Effector memory CD8-positive, alpha-beta T cell (primary cell): ENCODE measurements at places on chromosomes 1 and 21.

DNA sequence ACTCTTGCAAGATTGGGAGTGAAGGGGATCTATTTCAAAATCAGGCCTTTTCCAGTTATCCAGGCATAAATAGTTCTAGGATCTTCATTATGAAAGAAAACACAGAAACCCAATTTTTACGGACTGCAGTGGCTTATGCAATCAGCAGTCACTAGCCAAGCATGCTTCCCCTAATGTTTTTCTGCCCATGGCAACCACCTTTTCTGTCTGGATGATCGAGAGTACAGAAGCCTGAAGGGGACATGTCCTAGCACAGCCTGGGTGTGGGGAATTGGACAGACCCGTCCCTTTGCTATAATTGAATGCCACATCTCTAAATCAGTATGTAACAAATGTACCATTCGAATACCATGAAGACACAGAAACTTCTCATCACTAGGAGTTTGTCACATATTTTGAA lies 29.8 kb upstream of the NCAM2 start:
- H3K4me1 ChIP-seq, result no peaks in the 10 kb centered on the region
- no peaks in the 10 kb centered on the region for H3K27me3 ChIP-seq
- H3K27ac ChIP-seq, result no peak overlapping the region
- no peak overlapping the region for H3K4me3 ChIP-seq

- no peak for DNase-seq
- H3K36me3 ChIP-seq, result no peaks in the 10 kb centered on the region
- H3K27ac ChIP-seq, result peak overlapping the region; percentile 86
- H3K4me1 ChIP-seq, result peaks cover 26% of the 10 kb centered on the region
- H3K27me3 ChIP-seq, result no peaks in the 10 kb centered on the region
Observed at GRCh38 chr1:206947255-206947654, 989 bp upstream of the PIGR start.

DNA sequence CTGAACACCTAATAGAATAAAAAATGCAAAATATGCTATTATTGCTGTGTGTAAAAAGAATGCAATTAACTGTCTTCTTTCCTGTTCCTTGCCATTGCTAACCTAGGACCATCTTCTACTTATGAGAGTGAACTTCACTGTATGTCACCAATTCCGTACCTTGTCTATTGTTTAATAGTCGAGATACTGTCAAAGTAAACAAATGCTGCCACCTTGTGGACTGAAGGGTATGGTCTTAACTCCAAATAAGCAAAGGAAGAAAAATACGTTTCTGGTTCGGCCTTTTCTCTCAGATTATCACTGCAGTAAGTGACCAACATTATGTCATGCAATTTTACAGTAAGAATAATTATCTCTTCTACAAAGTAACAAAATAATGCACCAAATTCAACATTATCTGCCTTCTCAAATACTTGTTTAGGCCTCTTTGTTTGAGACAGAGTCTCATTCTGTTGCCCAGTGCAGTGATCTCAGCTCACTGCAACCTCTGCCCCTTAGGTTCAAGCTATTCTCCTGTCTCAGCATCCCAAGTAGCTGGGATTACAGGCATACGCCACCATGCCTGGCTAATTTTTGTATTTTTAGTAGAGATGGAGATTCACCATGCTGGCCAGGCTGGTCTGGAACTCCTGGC lies 133.4 kb downstream of the COP1 start:
- peak; percentile 34 for DNase-seq
- no peak overlapping the region for H3K27ac ChIP-seq
- H3K4me1 ChIP-seq, result peaks cover 6% of the 10 kb centered on the region

DNA sequence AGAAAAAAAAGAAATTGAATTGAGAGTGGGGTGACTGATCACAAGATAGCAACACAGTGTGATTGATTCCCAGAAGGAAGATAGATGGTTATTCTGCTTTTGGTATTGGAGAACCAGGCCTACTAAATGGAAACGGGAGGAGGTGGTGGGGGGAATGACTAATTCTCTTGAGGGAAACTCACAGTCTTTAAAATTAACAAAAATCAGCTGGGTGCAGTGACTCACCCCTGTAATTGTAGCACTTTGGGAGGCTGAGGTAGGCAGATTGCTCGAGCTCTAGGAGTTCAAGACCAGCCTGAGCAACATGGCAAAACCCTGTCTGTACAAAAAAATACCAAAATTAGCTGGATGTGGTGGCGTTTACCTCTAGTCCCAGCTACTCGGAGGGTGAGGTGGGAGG lies 134.6 kb upstream of the PDE4B start:
- no peak overlapping the region for H3K27ac ChIP-seq
- no peak overlapping the region for H3K4me3 ChIP-seq
- H3K36me3 ChIP-seq, result no peaks in the 10 kb centered on the region
- no peak for DNase-seq

DNA sequence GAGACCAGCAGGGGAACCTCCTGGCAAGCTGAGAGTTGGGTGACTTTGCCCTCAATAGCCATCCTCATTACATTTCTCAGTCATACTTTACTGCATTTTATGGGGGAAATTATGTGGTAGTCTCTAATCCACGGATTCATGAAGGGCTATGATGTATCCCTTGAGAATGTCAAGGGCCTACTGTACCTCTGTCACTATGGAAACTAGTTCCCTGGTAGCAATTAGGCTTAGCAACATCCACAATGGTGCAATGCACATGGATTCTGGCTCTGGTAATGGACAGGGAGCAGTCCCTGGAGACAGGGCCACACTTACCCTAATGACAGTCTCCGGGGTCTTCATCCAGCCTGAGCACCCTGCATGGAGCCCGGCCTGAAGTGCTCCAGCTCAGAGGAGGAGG lies 26.5 kb downstream of the LRRN2 start:
- no peak overlapping the region for H3K4me3 ChIP-seq
- no peaks in the 10 kb centered on the region for H3K4me1 ChIP-seq
- DNase-seq, result no peak
- H3K27ac ChIP-seq, result no peak overlapping the region
- no peaks in the 10 kb centered on the region for H3K36me3 ChIP-seq
- H3K27me3 ChIP-seq, result peaks cover 34% of the 10 kb centered on the region

GRCh38 chr1:46749921-46750404 lies 31.0 kb upstream of the EFCAB14 start:
- no peaks in the 10 kb centered on the region for H3K36me3 ChIP-seq
- H3K27me3 ChIP-seq, result peaks cover 72% of the 10 kb centered on the region
- DNase-seq, result no peak

DNA sequence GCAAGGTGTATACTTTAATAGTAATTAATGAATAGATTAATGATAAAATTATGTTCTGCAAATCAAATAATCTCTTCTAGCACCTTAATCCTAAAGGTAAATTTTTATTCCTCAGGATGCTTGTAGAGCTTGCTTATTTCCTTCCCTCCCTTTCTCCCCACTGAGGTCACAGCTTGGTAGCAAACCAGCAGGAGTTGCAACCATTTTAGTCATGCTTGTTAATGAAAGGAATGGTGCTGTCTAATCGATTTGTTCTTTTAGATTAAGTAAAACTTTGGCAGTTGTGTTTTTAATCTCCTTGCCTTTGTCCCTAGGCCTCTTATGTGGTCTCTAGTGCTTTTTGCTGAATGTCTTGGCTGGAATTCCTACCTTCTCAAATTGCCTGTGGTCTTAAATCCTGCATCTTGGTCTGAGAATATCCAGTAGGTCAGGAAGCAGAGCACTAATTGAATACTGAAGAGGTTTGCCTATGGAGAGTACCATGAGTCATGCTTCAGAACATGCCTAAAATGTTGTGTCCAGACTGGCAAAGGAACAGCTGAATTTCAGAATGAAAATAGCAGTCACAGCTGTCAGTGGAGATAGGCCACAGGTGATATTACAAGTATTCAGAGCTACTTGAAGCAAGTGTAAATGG lies 36.3 kb upstream of the RWDD3 start:
- no peak overlapping the region for H3K27ac ChIP-seq
- no peak overlapping the region for H3K4me3 ChIP-seq
- peaks cover 26% of the 10 kb centered on the region for H3K27me3 ChIP-seq
- no peak for DNase-seq
- no peaks in the 10 kb centered on the region for H3K36me3 ChIP-seq

GRCh38 chr1:111789666-111790316 lies 34.1 kb downstream of the DDX20 start:
- no peak overlapping the region for H3K4me3 ChIP-seq
- DNase-seq, result no peak
- no peak overlapping the region for H3K27ac ChIP-seq
- no peaks in the 10 kb centered on the region for H3K4me1 ChIP-seq
- no peaks in the 10 kb centered on the region for H3K36me3 ChIP-seq

DNA sequence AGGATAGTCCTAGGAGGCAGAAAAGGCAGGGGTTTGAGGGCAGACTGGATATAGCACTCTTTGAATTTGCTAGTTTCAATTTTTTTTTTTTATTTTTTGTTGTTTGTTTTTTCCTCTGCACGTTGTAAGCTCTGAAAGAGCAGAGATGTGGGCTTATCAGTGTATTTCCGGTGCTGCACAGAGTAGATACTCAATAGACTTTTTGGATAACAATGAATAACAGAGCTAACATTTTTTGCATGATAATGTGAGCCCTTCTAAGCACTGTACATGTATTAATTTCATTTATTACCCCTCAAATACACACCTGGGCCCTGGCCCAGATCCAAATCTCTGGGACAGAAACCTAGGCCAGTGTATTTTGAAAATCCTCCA lies 17.1 kb upstream of the PARP1 start:
- no peak overlapping the region for H3K4me3 ChIP-seq
- H3K4me1 ChIP-seq, result peaks cover 23% of the 10 kb centered on the region
- peaks cover 3% of the 10 kb centered on the region for H3K36me3 ChIP-seq
- peaks cover 8% of the 10 kb centered on the region for H3K27me3 ChIP-seq
- no peak overlapping the region for H3K27ac ChIP-seq
- no peak for DNase-seq

DNA sequence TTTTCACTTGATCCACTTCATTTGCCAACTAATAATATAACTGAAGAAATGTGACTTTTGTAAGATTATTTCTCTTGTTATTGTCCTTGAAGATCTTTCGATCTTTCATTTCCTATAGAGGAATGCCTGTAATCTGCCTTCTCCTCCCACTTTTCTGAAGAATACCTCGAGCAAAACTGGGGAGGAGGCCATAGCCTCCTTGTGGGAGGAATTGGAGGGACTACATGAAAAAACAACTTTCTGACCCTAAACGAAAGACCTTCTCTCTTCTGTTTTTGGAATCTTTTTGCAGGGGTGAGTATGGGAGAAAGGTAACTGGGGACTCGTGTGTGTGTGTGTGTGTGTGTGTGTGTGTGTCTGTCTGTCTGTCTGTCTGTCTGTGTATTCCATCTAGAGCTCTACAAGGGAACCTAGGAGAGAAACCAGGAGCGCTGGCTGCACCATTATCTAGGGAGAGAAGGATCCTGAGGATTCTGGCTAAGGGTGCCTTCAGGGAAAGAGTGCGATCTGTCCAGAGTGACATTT lies 32.4 kb upstream of the MAB21L3 start:
- no peak for DNase-seq
- H3K4me1 ChIP-seq, result no peaks in the 10 kb centered on the region
- no peak overlapping the region for H3K27ac ChIP-seq
- peaks cover 9% of the 10 kb centered on the region for H3K27me3 ChIP-seq
- no peaks in the 10 kb centered on the region for H3K36me3 ChIP-seq

DNA sequence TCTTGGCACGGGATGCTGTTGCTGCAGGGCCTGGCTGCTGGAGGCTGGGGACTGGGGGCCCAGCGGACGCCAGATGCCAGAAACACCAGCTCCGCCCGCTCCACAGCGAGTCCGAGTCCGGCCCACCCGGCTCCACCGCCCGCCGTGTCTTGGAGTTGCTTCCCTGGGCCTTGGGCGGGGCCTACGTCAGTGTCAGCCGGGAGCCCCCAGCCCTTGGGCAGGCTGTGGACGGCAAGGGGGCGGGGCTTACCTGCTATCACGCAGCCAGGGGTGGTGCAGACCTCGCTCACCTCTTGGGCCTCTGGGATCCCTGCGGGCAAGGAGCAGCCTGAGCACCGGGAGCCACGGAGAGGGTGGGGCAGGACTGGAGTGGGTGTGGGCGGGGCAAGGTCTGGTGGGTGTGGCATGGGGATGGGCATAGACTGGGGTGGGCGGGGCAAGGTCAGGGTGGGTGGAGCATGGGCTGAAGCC lies 21.8 kb downstream of the MMEL1 start:
- H3K27me3 ChIP-seq, result peaks cover 8% of the 10 kb centered on the region
- no peaks in the 10 kb centered on the region for H3K4me1 ChIP-seq
- no peaks in the 10 kb centered on the region for H3K36me3 ChIP-seq
- DNase-seq, result no peak
- H3K27ac ChIP-seq, result no peak overlapping the region

GRCh38 chr1:111857194-111857651 lies 101.5 kb downstream of the DDX20 start:
- no peak for DNase-seq
- no peaks in the 10 kb centered on the region for H3K4me1 ChIP-seq
- peaks cover 98% of the 10 kb centered on the region for H3K27me3 ChIP-seq
- H3K4me3 ChIP-seq, result no peak overlapping the region

DNA sequence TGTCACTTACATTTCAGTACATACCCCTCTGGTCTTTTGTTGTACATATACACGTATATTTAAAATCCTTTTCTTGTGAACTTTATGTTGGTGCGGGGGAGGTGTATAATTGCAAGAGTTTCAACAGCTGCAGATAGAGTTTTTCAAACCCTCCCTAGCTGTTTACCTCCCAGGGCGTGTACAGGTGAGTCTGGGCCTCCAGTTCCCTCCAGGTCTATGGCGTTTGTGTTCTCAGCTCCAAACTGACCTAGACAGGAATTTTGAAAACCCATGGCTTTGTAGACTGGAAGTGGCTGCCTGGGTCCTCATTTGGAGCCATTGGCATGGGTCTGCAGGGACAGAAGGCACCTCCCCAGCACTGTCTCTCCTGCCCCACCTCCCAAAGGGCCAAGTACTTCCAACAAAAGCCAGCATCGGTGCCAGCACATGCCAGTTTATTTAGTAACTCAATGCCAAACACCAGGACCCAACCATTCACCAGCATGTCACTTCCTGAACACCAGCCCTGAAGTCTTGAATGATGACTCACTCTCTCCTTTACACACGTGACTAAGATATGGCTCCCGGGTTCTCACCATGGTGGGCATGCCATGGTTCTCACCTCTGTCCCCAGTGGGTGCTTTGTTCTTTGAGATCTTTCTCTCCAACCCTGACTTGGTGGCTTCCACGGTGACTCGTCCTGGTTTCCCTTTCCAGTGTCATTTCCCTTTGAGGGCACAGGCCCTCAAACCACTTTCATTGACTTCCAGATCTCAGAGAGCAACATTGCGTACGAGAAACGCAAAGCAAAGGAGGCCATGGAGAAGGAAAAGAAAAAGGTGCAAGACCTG lies 57.3 kb upstream of the EFHD2 start:
- peaks cover 51% of the 10 kb centered on the region for H3K4me1 ChIP-seq
- DNase-seq, result peak; percentile 28
- peak overlapping the region; percentile 52 for H3K4me3 ChIP-seq

- H3K36me3 ChIP-seq, result no peaks in the 10 kb centered on the region
- no peaks in the 10 kb centered on the region for H3K4me1 ChIP-seq
- DNase-seq, result no peak
- peaks cover 45% of the 10 kb centered on the region for H3K27me3 ChIP-seq
- H3K27ac ChIP-seq, result no peak overlapping the region
- H3K4me3 ChIP-seq, result no peak overlapping the region
Observed at GRCh38 chr1:119367432-119368124, 1.0 kb upstream of the HAO2 start.
